Activated CD4-positive, alpha-beta T cell treated with anti-CD3 and anti-CD28 coated beads, Interleukin-2, Interleukin-4, amounts not matched to agents 100 ng/mL and 50 ng/mL, durations not matched to agents 16 hours and 8 hours (primary cell): ENCODE measurements at places on chromosomes 2 and 18.

GRCh38 chr2:33131111-33131510 lies 184.4 kb downstream of the LTBP1 start:
- no peak for DNase-seq

GRCh38 chr2:212727751-212728150 lies 189.1 kb upstream of the ERBB4 start:
- DNase-seq = peak; percentile 28

DNA sequence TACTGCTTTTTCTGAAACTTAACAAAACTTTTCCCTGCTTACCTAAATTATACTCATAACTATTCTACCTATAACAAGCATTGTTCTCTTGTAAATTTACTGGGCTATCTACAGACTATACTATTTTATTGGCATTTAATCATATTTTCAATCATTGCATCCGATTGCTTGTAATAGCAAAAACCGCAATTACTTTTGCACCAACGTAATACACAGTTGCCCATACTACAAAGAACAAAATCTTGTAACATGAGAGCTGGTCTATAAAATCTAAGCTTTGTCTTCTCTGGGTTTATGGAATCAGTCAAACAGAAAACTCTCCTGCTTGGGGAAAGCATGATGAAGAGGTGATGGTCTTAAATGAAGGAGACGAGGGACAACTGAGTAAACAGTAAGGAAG lies 463.4 kb upstream of the ST6GAL2 start:
- DNase-seq = no peak

GRCh38 chr2:239193925-239194677 lies 206.7 kb downstream of the HDAC4 start:
- DNase-seq = no peak

GRCh38 chr2:211175956-211176355 lies 619.6 kb downstream of the CPS1 start:
- DNase-seq = no peak

GRCh38 chr2:198100346-198100745 lies 296.0 kb downstream of the PLCL1 start:
- no peak for DNase-seq

GRCh38 chr2:106537791-106538191 lies 50.6 kb downstream of the CD8B2 start:
- no peak for DNase-seq

GRCh38 chr2:219249203-219249980 lies 3.7 kb upstream of the TUBA4B start:
- no peak for DNase-seq

DNA sequence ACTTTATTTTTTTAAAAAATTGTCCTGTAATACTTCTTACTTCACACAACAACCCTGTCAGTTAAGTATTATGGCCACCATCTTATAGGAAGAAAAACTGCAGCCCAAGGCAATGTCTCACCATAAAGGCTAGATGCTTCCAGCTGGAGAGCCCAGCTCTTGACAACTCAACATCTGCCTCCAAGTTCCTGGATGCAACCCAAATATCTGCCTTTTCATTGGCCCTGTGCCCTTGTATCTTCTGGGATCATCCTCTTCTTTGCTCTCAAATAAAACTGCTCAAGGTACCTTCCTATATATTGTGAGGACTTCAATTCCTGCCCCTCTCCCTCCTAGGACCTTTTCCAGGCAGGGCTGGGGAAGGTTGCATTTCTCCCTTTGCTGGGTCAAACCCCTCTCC lies 69.5 kb downstream of the BIN1 start:
- no peak for DNase-seq

- DNase-seq = no peak
Measured at GRCh38 chr2:149160195-149160594, 121.7 kb downstream of the LYPD6B start.

DNA sequence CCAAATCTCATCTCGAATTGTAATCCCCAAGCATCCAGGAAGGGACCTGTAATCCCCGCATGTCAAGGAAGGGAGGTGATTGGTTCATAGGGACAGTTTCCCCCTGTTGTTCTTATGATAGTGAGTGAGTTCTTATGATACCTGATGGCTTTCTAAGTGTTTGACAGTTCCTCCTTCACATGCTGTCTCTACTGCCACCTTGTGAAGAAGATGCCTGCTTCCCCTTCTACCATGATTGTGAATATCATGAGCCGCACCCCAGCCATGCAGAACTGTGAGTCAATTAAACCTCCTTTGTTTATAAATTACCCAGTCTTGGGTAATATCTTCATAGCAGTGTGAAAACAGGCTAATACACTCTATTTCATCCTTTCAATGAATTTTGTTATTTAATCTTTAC lies 446.7 kb downstream of the RNF144A start:
- DNase-seq = no peak

DNA sequence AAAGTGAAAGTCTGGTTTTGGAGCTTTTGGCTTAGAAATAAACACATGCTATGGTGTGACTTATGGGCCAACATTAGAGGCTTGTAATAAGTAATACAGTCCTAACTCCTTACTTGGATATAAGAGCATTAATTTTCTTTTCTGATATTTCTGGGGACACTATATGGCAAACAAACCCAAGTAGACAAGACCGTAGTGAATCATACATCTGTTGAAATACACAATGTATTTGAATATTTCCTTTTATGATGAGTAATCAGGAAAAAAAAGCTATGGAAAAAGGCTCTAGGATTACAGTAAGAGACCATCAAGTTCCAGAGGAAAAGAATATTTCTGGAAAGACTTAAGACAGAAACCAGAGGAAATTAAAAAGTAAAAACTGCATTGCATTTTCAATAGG lies 146.0 kb upstream of the CYP26B1 start:
- no peak for DNase-seq
